ENCODE measurements at places on chromosomes 2 and 18.

DNA sequence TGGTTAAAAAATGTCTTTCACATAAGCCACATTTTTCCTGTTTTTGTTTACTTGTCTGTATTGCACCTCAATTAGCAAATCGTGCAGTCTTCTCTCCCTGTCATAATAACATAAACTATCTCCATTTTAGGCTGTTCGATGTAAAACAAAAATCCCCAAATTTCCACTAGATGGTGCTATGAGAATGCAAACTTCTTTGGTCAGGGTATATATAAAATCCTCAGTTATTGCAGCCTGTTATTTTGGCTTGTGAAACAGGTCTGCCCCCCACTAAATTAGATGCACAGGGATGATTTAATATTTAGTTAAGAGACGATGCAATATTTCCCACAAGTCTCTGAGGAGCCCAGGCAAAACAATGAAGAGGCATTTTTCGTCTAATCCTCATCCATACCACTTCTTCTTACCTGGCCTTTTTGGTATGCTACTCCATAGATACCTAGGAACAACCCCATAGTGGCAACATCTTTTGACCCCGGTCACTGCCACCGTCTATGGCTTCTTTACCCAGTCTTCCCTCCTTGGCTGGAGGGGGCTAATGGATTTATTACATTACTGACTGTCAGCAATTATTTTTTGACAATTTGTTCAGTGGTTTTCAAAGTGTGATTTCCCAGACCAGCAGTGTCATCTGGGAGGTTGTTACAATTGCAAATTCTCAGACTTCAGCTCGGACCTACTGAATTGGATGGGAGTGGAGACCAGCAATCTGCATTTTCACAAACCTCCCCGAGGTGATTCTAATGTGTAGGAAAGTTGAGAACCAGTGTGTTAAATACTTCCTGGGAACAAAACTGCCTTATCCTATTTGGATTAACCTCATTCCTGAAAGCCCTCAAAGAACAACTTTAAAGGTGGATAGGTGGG, 117.4 kb upstream of the CWC22 start:
- DNase-seq, result no peak

DNA sequence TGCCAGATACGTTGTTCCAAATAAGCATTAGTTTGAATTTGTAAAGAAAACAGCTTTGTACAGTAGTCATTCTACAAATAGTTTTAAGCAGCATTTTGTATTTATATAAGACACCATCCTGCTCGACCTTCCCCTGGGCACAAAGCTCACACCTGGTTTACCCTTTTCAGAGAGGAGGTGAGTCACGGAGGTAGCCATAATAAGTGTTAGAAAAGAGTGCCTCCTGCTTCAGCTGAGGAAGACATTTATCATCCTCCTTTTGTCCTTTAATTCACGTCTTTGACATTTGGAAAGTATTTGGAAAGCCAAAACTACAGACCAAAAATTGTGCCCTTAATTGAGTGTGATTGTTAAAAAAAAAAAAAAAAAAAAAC, 6.8 kb downstream of the RAB12 start:
- no peak for DNase-seq

GRCh38 chr2:239962890-239963591, 62.1 kb downstream of the NDUFA10 start:
- DNase-seq, result no peak

DNA sequence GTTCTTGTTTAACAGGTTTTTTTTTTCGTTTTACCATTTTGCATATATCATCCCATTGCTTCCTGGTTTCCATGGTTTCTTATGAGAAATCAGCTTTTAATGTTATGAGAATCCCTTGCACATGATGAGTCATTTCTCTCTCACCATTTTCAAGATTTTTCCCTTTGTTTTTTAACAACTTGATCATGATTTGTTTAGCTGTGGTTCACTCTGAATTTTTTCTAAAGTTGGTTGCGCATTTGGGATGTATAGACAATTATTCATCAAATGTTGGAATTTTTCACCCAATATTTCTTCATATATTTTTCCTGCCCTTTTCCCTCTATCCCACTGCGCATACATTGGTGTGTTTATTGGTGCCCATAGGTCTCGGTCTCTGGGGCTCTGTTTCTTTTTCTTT, 42.4 kb upstream of the BIN1 start:
- DNase-seq, result no peak

DNA sequence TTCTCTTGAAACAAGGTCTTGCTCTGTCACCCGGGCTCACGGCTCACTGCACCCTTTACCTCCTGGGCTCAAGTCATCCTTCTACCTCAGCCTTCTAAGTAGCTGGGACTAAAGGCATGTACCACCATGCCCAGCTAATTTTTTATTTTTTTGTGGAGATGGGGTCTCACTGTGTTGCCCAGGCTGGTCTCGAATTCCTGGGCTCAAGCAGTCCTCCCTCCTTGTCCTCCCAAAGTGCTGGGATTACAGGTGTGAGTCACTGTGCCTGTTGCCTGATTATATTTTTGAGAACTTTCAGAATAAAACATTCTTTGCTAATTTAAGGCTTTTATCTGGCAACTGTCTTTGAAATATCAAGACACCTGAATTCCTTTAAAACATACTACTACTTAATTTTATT, 47.9 kb downstream of the BIRC6 start:
- no peak for DNase-seq

GRCh38 chr18:79607361-79607952, 72.1 kb upstream of the CTDP1 start:
- no peak for DNase-seq

DNA sequence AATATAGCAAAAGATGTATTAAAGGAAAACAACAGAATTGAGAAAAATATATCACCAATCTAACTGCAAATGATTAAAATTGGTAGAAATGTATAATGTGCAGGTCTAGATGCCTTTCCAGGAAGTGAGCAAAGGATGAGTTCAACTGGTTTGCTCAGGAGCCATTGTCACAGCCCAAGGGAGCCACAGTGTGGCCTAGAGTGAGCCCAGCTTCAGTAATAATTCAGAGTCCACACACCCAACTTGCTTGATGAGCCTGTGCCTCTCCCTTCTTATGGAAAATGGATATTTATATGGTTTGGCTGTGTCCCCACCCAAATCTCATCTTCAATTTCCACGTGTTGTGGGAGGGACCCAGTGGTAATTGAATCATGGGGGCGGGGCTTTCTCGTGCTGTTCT, 92.2 kb upstream of the ASAP2 start:
- no peak for DNase-seq

Data from activated T-cell treated with anti-CD3 and anti-CD28 coated beads, Interleukin-2, amount 50 U/mL, for 4 hours (primary cell).